DND-41 (cell line): ENCODE measurements at places on chromosomes 12 and 14.

DNA sequence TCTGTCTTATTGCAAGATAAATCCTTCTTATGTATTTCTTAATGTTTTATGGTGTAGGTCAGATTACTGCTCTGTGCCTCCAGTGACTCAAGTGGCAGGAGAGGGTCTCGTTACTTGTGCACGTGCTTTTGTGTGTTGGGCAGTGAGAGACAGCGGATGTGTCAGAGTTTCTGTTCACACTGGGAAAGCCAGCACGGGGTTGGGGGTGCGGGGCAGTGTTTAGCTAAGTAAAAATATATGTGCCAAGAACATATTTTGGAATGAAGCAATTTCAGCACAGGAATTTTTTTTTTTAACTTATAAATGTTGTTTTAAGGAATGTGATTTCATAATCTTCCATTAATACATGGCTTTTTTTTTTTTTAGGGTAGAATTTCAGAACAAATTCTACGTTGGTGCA, 4.5 kb upstream of the DNAH10 start:
- H3K4me3 ChIP-seq, result no peak overlapping the region
- H3K4me1 ChIP-seq, result no peaks in the 10 kb centered on the region
- H3K27ac ChIP-seq, result no peak overlapping the region
- no peak for DNase-seq
- H3K27me3 ChIP-seq, result no peaks in the 10 kb centered on the region
- peaks cover 57% of the 10 kb centered on the region for H3K36me3 ChIP-seq

DNA sequence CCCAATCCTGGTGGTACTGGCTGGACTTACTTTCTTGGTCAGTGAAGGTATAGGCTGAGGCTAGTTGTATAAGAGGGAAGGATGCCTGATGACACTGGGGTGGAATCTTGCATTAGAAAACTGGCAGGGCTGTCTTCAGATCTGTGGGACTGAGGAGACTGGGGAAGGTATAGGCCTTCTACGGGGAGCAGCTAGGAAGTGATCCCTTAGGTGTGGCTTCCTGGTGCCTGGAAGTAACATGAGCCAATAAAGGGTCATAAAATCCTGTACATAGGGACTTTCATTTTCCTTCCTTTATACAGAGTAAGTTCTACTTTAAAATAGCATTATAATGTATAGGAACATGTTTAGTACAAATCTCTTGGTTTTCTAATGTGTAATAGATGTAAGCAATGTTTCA, 716.8 kb downstream of the LRFN5 start:
- H3K4me1 ChIP-seq, result no peaks in the 10 kb centered on the region
- H3K36me3 ChIP-seq, result no peaks in the 10 kb centered on the region
- no peak overlapping the region for H3K4me3 ChIP-seq
- DNase-seq, result no peak

DNA sequence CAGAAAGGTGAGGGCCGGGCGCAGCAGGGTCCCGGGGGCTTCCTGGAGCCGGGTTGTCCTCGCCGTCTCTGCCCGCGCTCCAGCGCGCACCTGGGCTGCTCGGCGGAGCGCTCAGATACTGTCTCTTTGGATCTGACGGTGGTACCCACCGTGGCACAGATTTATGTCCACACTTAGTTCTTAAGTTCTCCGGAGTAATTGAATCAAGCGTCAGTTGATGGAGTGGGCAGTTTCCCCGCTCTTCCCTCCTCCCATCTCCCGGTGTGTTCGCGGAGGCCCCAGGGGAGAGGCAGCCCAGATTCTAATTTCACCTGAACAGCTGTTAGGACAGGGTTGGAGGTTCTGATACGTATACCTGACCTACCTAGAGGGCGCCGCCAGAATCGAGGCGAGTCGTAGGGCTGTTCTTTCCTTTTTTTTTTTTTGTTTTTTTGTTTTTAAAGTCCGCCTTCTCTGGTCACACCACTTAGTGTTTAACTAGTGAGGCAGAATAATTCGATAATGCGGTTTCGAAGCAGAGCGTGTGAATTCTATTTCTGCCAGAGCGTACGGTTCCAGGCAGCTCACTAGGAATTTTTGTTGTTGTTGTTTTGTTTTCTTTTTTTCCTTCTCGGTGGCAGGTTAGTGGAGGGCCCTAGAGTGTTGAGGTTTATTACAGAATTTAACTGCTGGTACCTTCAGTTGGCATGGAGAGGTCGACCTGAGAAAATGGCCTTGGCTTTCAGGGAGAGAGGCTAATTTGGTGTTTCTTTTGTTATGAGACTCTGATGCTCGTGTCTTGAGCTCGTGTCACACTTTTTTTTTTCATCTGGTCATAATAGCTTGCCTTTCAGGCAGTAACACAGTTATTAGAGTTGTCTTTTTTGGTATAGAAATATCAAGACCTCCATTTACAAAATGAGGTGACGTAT, 22.3 kb upstream of the GNS start:
- no peaks in the 10 kb centered on the region for H3K4me1 ChIP-seq
- H3K27ac ChIP-seq, result no peak overlapping the region
- H3K36me3 ChIP-seq, result no peaks in the 10 kb centered on the region
- DNase-seq, result no peak
- no peaks in the 10 kb centered on the region for H3K27me3 ChIP-seq

- H3K4me1 ChIP-seq, result no peaks in the 10 kb centered on the region
- H3K4me3 ChIP-seq, result no peak overlapping the region
- no peaks in the 10 kb centered on the region for H3K36me3 ChIP-seq
- DNase-seq, result no peak
These were observed 18.3 kb downstream of the PLEKHG7 start for GRCh38 chr12:92721130-92721529.

DNA sequence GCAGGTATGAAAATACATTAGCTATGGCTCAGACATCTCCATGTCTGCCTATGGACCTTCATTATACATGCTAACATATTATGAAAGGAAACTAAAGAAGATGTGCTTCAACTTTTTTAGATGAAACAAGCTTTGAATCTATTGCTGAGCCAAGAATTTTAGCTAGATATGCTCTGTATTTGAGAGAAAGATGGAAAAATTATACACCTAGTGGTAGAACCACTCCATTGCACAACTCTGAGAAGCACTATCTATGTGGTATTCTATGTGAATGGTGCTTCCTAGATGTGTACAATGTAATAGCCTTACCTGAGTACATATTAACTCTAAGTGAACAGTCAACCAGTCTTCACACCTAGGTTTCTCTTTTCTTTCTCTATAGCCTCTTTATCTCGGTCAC, 17.3 kb downstream of the EPYC start:
- no peaks in the 10 kb centered on the region for H3K4me1 ChIP-seq
- no peaks in the 10 kb centered on the region for H3K36me3 ChIP-seq
- DNase-seq, result no peak

DNA sequence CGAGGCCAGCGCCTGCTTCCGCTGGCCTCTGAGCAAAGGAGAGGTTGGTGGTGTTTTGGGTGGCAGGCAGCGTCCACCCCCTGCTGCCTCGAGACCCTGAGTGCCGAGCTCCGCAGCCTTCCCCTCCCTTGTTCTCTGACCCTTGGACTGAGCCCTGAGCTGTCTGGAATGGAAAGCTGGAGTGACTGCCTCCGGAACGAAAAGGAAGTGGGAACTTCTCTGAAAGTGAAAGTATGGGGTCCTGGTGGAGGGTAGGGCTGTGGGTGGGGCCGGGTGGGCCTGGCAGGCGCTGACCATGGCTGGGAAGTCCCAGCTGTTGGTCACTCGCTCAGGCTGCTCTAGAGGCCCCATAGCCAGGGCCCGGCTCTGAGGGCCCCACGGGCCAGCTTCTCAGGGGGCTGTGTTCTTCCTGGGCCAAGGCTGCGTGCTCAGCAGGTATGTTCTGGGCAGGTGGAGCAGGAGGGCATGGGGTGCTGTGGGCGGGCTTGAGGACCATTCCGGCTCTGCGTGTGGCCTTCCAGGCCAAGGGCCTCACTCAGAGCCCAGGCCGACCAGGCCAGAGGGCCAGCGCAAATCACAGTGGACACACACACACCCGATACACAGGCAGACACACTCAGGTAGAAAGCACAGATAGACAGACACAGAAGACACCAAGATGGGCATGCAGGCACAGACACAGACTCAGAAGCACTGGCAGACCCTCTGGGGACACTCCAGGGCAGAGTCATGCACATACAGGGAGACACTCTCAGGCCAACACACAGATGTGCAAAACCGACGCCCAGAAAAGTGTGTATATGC, at the start of gene EXOC3L4:
TSS of gene EXOC3L4 (plus strand) at position 320 of the 804 bp plus-strand sequence. CDS start 5,495 bp downstream, outside the sequence.
- no peaks in the 10 kb centered on the region for H3K36me3 ChIP-seq
- H3K27me3 ChIP-seq, result peaks cover 13% of the 10 kb centered on the region
- H3K4me3 ChIP-seq, result no peak within 1 kb of the TSS
- no peak for DNase-seq

- peak overlapping the region; percentile 72 for H3K27ac ChIP-seq
- H3K36me3 ChIP-seq, result peaks cover 27% of the 10 kb centered on the region
- no peaks in the 10 kb centered on the region for H3K27me3 ChIP-seq
- peak; percentile 17 for DNase-seq
These were observed 412 bp upstream of the SNW1 start for GRCh38 chr14:77761205-77761931.

GRCh38 chr14:99205086-99205688, 66.8 kb downstream of the BCL11B start:
- no peak for DNase-seq
- no peaks in the 10 kb centered on the region for H3K27me3 ChIP-seq
- H3K36me3 ChIP-seq, result peaks cover 99% of the 10 kb centered on the region
- 0 out of 2 replicates have a peak, but pooled peaks cover 3% of the 10 kb centered on the region for H3K4me1 ChIP-seq

DNA sequence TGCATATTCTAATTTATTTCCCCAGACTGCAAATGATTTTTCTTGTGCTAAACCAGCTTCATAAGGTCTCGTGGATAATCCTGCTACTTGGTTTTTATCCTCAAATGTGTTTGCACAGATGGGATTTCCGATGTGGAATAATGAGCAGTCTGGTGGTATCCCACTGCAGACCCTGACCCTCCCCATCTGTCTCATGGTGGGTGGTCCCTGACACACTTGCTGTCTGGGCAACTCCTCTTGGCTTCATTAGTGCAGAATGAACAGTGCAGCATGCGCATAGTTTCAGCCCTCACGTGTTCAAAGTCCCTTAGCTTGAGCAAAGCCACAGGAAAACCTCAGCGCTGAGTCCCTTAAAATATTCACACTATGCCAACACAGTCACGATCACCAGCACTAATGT, 996.5 kb downstream of the AACS start:
- H3K4me3 ChIP-seq, result no peak overlapping the region
- DNase-seq, result no peak
- H3K27me3 ChIP-seq, result peaks cover 2% of the 10 kb centered on the region

GRCh38 chr14:29648045-29648444, 279.6 kb downstream of the PRKD1 start:
- DNase-seq, result no peak
- no peak overlapping the region for H3K4me3 ChIP-seq
- H3K27ac ChIP-seq, result no peak overlapping the region

GRCh38 chr12:72872238-72872887, 600.2 kb downstream of the TRHDE start:
- no peak overlapping the region for H3K27ac ChIP-seq
- H3K36me3 ChIP-seq, result no peaks in the 10 kb centered on the region
- H3K27me3 ChIP-seq, result no peaks in the 10 kb centered on the region
- H3K4me1 ChIP-seq, result no peaks in the 10 kb centered on the region

DNA sequence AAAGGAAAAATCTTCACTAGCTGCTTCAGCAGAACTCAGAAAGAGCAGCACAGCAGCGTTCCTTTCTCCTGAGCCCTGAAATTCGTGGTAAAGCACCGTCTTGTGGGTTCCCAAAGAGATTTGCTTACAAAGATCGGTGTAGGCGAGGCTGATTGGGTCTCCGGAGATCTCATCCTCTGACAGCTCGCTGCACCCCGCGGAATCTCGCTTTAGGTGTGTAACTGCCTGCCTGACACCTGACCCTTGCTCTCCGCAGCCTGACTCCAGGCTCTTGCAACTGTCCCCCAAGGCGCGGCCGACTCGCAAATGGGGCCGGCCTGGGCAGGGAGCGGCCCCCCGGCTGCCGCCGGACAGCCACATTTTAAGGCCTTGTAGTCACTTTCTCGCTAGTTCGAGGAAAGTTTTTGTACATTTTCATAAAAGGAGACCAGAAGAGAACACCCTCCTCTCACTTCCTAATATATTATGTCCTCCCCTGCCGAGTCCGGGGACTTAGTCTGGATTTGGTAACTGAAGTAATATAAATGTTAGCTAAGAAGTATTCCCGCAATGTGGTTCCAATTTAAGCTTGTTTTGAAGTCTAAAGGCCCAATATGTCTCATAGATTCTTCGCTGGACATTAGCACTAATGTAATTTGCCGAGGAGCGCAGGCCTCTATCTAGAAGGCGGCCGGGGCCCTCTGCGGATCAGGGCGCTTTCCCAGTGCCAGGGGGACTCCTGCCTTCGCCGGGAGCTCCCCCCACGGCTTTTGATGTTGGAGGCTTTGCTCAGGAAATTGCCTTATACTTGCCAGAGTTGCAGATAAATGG, 177.3 kb upstream of the CDKN3 start:
- no peak overlapping the region for H3K4me3 ChIP-seq
- no peaks in the 10 kb centered on the region for H3K36me3 ChIP-seq
- H3K27me3 ChIP-seq, result no peaks in the 10 kb centered on the region
- no peak overlapping the region for H3K27ac ChIP-seq

DNA sequence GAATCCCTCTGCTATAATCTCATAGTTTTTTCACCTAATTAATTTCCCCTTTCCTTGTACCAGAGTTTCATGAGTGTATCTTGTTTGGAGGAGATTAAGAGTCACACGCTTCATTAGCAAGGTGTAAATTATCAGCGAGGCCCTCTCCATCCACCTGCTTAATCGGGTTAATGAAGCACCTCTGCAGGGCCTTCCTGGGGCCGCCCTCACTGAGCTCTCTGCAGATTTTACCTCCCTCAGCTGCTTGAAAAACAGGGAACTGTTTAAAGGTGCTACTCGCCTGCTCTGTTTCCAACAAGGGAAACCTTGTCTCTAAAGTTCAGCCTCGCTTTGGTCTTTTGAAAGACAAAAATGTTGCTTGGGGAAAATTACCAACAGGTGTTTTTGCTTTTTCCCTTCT, 35.8 kb downstream of the OTX2 start:
- H3K4me1 ChIP-seq, result no peaks in the 10 kb centered on the region
- peaks cover 20% of the 10 kb centered on the region for H3K27me3 ChIP-seq
- no peak overlapping the region for H3K27ac ChIP-seq

DNA sequence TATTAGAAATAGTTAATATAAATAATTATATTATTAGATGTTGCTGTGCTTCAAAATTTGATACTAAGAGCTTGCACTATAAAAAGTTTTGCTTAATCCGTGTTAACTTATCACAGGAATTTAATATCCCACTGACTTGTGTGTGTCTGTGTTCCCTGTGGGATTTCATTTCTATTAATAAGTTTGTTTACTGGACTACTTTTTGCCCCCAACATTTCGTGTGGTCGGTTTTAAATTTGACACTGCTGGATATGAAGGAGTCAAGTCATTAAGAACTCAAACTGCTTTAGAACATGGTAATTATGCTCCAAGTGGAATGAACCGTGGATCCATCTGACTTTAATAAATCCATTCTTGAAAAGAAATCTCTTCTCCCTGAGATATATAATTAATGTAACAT, 182.2 kb upstream of the NUDT4 start:
- H3K27ac ChIP-seq, result no peak overlapping the region
- no peaks in the 10 kb centered on the region for H3K27me3 ChIP-seq
- no peak overlapping the region for H3K4me3 ChIP-seq
- no peaks in the 10 kb centered on the region for H3K36me3 ChIP-seq
- no peaks in the 10 kb centered on the region for H3K4me1 ChIP-seq

DNA sequence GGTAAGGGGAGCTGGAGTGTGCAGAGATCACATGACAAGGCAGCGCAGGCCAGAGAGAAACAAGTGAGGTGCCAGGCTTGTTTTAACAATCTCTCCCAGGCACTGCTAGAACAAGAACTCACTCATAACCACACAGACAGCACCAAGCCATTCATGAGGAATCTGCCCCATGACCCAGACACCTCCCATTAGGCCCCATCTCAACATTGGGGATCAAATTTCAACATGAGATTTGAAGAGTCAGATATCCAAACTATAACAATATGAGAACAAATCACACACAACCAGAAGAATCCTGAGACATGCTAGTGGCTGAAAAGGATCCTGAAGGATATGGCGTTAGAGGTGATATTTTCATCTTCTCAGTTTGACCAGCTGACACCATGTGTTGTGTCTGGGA, 21.9 kb downstream of the OR6J1 start:
- H3K36me3 ChIP-seq, result no peaks in the 10 kb centered on the region
- no peak overlapping the region for H3K27ac ChIP-seq
- no peak overlapping the region for H3K4me3 ChIP-seq
- no peak for DNase-seq
